ENCODE measurements at places on chromosomes 11 and 22.

- no peak for DNase-seq
Observed at GRCh38 chr11:120467627-120468026, 43.9 kb upstream of the GRIK4 start.

DNA sequence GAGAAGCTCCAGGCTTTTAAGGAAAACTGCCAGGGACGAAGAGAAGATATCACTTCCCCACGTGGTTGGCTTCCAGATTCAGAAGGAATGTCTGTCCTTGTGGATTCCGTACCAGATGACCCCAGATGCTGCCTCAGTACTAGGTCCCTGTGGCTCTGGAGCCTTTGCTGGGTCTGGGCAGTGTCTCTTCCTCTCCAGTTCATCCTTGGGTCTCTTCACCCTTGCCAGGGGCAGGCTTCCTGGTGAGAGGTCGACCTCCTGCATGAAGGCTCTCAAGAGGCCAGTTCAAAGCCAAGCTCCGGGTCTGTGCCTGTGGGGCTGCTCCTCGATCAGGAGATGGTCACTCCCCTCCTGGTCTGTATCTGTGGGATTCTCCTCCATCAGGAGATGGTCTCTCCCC, 74.7 kb upstream of the B3GAT1 start:
- no peak for DNase-seq

DNA sequence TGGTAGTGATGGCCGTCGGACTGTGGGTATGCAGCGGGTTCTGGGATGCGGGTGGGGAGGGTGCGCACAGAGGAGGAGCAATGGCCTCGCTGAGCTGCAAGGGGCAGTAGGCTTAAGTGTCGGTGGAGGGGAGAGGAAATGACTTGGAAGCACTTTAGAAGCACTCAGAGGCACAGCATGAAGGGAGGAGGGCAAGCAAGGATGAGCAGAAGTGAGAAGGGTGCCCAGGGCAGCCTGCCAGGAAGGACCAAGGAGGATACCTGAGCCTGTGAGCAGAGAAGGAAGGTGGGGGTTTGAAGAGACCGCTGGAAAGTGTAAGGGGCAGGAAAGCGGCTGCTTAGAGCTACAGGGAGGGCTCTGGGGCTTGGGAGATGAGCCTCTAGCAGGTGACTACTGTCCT, 330 bp downstream of the SLC5A1 start:
- no peak for DNase-seq

GRCh38 chr11:66842501-66842895, 743 bp upstream of the RCE1 start:
- no peak for DNase-seq

GRCh38 chr22:27677905-27678458, 123.6 kb downstream of the MN1 start:
- no peak for DNase-seq

DNA sequence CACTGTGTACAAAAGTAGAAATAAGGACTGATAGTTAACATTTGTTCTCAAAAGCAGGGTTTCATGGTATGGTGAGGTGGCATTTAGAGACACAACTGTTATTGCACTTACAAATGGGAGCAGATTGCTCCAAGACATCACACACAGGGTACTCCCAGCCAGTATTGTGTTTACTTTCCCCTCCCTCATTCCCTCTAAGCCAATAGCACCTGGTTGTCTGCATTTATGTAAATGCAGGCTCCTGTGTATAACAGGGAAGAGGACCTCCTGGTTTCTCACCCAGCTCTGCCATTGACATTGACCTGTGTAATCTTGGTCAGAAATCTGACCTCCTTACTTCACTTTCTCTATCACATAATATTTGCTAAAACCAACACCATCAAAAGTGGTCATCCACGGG, 154.4 kb downstream of the NAV2 start:
- DNase-seq: no peak

GRCh38 chr11:64291752-64292459, 804 bp downstream of the KCNK4 start:
- DNase-seq: no peak

- no peak for DNase-seq
Observed at GRCh38 chr11:43732225-43732624, 51.7 kb downstream of the HSD17B12 start.

DNA sequence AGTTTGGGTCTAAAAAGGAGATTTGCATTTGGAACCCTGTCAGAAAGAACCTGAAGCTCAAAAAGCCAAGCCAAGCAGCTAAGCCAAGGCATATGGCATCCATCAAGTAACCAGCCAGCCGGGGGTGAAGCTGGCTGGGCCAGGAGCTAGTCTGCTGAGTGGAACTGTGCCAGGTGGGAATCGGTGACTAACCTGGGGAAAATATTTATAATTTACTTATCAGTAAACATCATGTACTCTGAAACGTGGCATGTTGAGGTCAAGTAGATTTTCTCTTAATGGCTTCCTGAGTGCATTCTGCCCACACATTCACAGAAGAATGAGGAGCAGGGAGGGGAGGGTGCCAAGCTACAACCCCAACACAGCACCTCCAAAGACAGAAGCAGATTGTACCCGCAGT, 70.5 kb upstream of the SESN3 start:
- no peak for DNase-seq

DNA sequence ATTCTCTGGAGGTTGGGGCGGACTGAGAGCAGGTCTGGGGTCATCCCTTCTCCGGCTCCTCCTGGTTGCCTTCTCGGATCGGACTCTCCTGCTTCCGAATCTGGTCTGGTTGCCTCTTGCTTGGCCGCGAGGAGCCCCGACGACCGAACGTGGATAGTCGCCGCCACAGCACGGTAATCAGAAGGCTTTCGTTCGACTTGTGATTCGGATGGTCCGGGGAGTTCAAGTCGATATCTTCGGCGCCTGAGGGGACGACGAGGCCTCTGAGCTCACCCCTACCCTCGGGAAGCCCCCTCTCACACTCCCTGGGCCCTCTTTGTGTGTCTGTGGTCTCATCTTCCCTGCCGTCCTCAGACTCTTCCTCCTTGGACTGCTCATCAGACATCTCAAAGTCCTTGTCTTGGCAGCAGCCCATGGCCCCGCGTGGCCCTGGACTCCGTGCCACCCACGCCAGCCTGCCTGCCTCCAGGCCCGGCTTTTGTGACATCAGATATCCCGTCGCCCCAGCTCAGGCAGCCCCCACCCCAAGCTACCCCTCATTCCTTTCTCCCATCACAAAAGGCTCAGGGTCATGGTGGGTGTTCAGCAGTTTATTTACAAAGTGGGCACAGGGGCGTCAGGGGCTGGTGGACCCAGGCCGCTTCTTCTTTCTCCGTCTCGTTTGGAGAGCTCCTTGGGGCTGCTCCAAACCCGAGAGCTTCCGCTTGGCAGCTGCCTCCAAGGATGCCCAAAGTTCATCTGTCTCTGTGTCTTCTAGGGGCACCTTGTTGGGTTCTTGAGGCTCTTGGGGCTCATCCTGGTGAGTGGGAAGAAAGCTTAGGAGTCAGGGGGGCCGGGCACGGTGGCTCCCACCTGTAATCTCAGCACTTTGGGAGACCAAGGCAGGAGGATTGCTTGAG, at the start of gene TEX54:
Gene TEX54, minus strand, starts transcription at position 506 of the 899 bp plus-strand sequence.
- no peak for DNase-seq

DNA sequence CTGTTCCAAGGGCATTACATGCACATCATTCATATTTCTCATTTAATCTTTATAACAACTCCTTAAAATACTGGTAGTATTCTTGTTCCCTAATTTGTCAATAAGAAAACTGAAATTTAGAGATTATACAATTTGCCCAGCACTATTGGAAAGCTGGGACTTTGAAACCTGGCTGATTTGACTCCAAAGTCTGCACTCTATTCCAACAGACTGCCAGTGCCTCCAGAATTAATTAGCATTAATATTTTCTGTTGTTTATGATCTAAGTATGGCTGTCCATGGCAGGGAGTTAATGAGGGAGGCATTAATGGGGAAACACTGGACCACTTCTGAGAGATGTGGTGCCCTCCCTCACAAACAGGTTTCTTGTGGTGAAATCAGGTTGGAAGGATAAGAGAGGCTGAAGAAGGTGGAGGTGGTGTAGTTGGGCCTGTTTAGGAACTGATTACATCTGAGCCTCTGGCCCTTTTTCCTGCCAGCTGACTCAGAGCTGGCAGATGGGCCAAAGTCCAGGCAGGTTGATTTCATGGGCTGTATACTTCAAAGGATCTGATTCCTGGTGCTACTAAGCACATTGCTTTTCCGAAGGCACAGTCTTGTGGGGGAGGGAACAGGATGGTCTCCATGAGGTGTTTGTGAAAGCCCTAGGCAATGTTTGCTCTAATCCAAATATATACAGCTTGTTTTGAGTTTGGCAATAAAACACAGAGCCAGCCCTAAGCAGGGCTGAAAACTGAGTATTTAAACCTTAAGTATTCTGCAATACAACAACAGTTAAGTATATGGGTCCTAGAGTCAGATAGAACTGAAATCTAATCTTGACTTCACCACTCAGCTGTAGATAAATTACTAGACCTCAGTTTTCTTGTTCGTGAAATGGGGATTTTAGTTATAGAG, 21.0 kb upstream of the RAB30 start:
- DNase-seq: no peak

DNA sequence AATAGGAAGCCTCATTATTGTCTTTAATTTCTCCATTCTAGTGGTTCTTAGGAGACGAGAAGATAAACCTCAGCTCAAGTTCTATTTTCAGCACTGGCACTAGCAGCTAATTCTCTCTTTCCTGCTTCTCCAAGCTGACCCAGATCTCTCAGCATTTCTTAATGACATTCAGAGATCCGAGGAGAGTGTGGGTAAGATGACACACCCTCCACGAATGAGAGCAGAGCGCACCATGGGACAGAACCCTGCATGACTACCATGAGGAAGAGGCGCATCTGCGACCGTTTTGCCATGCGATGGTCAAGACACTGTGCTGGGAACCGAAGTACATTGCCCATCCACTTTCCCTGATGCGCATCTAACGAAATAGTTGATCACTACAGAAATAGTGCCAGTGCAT, 241.8 kb downstream of the LARGE1 start:
- DNase-seq: no peak

- no peak for DNase-seq
Observed at GRCh38 chr22:49267996-49268395, 559.7 kb downstream of the BRD1 start.

DNA sequence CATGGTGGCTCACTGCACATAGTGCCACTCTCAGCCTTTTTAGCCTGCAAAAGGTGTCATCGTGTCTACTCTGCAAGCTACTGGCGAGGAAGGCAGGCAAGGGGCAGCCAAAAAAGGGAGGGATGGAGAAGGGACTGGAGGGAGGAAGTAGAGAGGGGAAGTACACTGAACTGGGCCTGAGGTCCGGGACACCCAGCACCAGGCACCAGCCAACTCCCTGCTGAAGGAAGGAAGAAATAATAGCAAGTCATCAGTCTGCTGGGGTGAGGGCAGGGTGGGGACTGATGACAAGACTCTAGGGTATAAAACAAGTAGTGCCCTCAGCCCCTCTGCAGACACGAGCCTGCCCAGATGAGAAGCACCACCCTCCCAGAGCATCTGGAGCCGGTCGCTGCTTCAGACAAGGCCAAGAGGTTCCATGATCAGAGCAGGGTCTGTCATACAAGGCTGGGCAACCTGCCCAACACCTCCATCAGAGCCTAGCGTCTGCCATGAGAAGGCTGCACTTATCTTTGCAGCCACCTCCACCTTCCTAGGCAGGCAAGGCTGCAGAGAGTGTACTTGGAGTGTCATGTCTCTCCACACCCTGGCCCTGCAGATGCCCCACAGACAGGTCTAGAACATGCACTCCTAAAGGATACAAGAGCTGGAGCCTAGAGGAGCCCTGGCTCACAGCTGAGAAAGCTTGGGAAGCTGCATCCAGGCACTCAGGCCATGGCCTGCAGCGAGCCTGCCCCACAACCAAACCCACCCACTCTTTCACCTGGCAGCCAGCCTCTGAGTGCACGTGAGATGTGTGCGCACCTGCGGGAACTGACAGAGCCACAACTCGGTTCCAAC, 9.0 kb upstream of the COMT start:
- DNase-seq: no peak

DNA sequence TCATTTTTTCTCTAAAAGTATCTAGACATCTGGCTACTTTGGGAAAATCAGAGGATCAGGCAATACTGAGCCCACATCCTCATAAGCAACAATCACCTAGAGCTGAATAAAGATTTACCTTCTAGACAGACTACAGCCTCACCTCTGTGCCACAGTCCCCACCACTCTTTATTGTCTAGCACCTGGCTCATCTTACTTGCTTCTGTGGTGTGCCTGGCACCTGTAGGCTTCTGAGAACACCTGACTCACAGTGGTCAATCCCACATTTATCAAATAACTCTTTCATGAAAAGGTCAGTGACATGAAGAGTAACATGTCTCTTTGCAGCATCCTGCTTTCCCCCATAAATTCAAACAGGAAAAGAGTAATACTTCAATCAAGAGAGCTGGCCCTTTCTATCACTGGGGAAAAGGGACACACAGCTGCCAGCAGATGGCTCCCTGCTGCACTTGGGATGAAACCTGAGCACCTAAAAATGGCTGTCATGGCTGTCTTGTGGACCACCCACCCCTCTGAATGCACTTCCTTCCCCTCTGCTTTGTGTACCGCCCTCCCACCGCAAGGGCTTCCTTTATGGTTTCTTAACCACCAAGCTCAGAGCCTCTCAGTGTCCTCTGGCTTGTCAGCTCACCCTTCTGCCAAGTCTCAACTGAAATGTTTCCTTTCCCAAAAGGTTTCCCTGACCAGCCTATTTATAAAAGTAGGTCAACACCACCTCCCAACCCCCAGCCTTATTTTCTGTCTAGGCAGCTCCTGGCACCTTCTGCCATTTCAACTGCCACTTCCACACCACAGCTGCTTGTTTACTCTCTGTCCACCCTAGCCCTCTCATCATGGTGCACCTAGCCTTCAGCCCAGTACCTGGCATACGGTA, 9.3 kb downstream of the TFIP11 start:
- no peak for DNase-seq

DNA sequence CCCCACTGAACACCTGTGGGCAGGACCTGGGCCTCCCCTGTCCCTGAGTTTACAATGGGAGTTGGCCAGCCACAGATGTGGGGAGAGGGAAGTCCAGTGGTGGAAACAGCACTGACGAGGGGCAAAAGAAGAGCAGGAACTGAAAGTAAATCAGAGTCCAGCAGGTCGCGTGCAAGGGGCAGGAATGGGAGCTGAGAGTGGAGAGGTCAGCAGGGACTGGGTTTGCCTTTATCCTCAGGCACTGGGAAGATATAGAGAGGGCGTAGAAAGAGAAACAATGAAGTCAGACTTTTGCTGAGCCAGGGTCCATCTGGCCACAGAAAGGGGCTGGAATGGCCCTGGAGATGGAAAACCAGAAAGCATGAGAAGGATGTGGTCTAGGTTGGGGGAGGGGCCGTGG, 8.5 kb downstream of the P2RY6 start:
- no peak for DNase-seq

GRCh38 chr22:28899199-28899853, 16.0 kb downstream of the ZNRF3 start:
- DNase-seq: no peak

- no peak for DNase-seq
Observed at GRCh38 chr11:61969838-61970662, 2.6 kb upstream of the FTH1 start.

- DNase-seq: no peak
Observed at GRCh38 chr22:42179616-42180015, 49.0 kb upstream of the CYP2D6 start.

Measured in stimulated activated CD4-positive, alpha-beta T cell treated with anti-CD3 and anti-CD28 coated beads, Interleukin-12 subunit alpha, Interleukin-12 subunit beta, amount 100 ng/mL, for 48 hours (primary cell).